NCI-H2029 treated with DMSO at 0.1 percent for 48 hours (cell line): ENCODE measurements at places on chromosomes 7 and 10.
A peak's percentile ranks its signal among the peaks of the same experiment; 100 is the strongest.

- no peak for DNase-seq
These were observed 106.4 kb downstream of the EGFR start for GRCh38 chr7:55124989-55125875.

GRCh38 chr10:115082506-115082905 is 10.7 kb upstream of the ATRNL1 start:
- DNase-seq = no peak

DNA sequence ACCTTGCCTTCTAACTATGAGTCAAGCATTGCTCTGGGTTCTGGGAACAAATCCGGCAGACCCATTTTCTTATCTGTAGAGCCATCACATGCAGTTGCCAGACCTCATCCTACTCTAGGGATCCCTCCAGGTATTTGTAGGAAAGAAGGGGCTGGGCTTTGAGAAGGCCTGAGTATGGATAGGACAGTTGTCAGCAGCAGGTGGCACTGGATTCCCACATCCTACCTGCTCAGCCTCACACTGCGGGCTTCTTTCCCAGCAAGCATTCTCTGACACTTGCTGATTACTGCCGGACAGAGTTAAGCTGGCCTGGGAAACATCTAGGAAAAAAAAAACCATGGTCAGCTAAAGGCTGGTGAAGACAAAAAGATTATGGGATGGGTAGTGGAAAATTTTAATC is 224.1 kb downstream of the CCSER2 start:
- DNase-seq = no peak

GRCh38 chr7:361680-362401 is 71.9 kb downstream of the FOXL3 start:
- no peak for DNase-seq

DNA sequence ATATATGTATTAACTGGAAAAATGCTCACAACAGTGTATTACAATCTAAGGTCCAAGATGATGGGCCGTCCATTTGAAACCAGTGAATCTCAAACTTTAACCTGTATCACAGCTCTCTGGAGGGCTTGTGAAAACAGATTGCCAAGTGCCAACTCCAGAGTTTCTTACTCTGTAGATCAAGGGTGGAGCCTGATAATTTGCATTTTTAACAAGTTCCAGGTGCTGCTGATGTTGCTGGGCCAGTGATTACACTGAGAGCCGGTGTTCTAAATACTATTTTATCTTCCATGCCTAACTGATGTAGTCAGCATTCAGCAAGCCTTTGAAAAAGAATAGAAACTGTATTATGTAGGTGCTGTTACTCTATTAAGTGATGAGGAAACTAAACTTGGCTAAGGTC is 269.9 kb upstream of the FERD3L start:
- no peak for DNase-seq

DNA sequence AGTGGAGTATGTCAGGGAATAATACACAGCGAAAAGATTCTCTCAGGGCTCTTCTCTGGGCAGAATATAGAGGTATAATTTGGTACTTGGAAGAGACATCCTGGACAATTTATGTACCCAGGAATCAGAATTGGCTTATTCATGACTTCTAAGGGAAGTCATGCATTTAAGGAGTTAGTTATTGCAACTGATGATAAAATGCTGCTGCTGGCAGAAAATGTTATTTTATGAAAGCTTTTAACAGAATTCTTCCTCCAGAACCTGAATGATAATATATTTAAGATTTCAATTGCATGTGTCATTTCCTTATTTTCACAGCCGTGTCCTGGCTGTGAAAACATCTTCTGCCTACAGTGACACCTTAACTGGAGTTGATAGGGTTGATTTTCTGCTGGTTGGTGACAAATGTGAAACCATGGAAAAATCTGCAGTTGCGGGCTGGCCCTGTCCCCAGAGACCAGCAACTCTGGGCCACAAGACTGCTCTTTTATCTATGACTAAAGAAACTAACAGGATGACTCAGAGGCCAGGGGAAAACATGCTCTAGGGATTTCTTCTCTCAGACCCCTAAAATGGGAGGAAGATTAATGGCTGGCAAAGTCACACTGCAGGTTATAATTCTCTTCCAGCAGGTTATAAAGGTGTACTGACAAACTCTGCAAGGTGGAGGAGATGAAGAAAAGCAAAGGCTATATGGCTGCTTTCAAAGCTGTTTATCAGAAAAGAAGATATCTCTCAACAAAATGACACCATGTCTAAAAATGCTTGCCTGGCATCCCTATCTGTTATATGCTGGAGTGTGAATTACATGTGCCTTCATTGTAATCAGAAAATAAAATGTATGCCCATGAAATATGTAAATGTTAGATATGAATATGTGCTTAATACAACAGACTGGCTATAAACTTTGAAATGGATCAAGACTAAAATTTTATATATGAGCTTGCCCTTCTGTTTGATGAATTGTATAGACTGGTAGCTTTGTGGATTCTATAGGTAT is 12.1 kb upstream of the TRUB1 start:
- no peak for DNase-seq

DNA sequence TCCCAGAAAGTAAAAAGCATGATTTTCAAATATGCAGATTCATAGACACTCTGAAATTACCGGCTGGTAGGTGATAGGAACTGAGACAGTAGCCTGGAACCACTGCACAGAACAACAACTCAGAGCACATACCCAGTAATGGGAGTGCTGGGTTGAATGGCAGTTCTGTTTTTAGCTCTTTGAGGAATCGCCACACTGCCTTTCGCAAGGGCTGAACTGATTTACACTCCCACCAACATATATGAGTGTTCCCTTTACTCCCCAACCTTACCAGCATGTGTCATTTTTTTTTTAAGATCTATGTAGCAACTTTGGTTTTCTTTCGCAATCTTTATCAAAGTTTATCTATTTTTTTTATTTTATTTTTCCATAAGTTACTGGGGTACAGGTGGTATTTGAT is 358.8 kb downstream of the CALN1 start:
- DNase-seq = no peak

- DNase-seq = no peak
These were observed 187.4 kb upstream of the AGR3 start for GRCh38 chr7:17069146-17069545.

DNA sequence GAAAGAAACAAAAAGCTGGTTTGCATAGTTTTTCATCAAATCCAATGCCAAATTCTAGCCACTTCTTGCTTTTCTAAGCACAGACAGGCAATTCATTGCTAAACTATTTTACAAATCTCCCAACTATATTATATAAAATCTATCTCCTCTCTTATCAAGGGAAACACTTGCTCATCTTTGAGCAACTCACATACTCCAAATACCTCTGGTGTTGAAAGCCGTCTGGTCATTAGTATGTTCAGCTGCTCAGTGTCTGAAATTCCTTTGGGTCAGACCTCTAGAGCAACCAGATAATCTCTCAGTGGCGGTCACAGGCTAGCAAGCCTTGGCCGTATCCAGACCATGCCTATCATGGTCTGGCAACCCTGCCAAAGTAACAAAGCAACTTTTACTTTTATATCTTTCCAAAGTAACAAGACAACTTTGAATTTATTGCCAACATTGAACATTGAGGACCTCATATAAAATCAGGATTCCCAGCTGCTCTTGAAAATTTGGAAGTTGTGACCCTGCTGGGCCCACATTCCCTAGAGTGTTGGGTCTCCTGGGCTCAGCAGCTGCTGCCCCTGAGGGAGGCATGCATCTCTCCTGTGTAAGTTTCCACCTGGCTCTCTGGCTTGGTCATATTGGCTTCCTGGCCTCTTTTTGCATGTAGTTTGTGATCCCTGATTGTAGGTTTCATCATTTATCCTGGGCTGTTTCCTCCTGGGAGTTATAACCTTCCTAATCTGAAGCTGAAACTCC is 56.8 kb upstream of the LANCL2 start:
- DNase-seq = no peak

- DNase-seq = no peak
These were observed 102.9 kb upstream of the CCDC6 start for GRCh38 chr10:60009276-60009675.

DNA sequence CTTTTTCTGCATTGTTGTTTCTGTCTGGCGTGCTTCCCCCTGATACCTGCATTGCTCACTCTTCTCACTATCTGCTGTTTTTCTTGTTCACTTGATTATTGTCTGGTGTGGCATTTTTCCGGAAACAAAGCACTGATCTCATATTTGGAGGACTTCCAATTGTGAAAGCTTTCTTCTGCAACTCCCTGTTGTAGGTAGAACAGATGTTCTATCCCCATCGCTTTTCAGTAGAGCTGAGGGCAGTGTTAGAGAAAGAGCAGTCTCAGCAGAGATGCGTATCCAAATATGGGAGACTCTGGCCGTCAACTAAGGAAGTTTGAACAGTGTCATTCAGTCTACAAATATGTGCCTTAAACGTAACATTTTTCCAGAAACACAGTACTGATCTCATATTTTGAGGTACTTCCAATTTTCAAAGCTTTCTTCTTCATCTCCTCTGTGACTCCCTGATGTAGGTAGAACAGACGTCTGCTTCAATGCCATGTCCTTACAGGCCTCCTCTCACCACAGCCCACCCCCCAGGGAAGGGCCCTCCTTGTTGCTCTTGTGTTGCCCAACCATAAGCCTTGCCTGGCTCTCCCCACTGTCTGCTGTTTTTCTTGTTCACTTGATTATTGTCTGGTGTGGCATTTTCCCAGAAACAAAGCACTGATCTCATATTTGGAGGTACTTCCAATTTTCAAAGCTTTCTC is 27.1 kb upstream of the GJD4 start:
- no peak for DNase-seq

DNA sequence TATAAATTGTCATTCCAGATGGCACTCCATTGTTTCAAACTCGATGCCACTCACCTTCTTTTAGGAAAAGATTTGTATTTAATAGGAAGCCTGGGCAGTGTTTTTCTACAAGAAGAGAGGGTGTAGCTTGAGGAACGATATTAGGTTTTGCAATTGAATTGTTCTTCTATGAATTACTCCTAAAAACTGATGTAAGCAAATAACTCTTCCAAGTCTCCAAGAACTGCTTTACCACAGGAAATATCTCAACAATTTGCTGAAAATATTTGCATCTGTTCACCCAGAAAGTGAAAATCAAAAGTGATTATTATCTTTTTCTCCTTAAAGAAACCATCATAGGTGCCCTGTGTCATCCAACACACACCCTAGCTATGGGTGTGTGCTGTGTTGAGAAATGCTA is 261.3 kb upstream of the MEOX2 start:
- no peak for DNase-seq

- DNase-seq = no peak
These were observed 43.4 kb downstream of the INHBA start for GRCh38 chr7:41659539-41659938.

- no peak for DNase-seq
These were observed 194.5 kb downstream of the SDK1 start for GRCh38 chr7:3495530-3495929.

- no peak for DNase-seq
These were observed 50.8 kb upstream of the SLC29A3 start for GRCh38 chr10:71268247-71268691.

DNA sequence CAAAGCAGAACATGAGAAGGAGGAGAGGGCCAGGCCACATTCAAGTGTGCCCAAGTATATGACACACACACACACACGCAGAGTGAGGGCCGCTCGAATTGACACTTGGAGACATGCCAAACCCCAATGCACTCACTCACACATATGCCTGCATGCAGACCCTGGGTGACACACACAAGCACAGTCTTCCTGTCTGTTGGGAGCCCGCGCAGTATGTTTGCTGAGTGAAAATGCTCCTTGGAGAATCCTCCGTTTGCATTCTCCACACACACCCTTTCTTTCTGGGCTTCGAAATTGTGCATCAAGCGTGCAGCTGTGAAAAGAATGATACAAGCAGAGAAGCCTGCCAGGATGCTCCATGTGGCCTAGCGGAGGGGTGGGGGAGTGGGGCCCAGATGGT is 120.9 kb downstream of the PLXNA4 start:
- peak; percentile 70 for DNase-seq

DNA sequence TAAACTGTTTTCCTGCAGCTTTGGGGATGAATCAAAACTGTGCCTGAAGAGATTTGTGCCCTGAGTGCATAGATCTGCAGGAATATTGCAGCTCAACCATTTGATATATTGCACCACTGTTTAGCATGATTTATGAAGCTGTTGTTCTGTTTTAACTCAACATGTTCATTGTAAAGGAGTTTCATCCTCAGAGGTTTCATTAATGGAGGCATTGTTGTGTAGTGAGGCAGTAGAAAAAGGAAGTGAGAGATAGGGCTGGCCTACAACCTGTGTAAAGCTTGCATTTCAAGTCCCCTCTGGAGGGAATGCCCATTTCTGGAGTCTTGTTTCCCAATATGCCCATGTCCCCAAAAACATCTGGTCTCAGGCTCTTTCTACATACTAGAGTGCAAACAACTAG is 67.5 kb downstream of the DNAJC12 start:
- DNase-seq = no peak

DNA sequence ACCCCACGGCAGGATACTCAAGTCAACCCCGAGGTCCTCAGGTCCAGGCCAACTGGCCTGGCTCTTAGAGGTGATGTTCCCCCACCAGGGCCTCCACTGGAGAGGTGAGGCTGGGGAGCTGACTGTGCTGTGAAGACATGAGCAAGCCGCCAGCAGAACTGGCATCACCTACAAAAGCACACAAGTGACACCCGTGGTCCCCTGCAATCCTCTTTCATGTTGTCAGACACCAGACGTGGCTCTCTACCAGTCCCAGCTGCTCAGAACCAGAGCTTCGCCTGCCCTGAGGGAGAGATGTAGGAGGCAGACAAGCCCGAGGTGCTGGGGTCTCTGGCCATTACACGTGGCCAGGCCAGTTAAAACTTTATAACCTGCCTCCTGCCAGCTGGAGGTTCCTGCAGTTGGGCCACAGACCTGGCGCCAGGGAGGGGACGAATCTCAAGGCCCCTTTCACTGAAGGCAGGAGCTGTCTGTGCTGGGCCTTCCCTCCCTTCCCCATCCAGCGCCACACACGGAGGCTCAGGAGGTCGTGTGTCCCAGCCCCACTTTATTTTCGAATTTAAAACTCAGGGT is 2.2 kb downstream of the COMTD1 start:
- no peak for DNase-seq

- no peak for DNase-seq
These were observed 17.0 kb upstream of the NODAL start for GRCh38 chr10:70458329-70459060.
